ENCODE measurements at places on chromosomes 2 and 18.
A peak's percentile ranks its signal among the peaks of the same experiment; 100 is the strongest.

DNA sequence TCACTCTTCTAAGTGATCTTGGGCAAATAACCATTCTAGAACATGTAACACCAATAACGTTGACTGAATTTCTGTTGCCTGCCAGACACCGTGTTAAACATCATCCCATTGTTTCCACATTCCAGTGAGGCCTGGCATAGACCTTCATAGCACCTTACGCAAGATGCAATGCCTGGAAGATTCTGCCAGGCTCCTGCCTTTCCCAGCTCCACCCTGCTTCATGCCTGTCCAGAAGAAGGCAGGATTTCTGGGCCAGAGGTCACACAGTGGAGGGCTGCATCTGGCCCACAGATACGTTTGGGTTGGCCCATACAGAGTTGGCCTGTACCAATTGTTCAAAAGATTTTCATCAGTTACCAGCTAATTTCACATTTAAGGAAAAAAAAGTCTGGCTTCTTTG is 46.3 kb downstream of the EN1 start:
- DNase-seq = no peak

GRCh38 chr18:73168236-73168635 is 300.4 kb upstream of the NETO1 start:
- DNase-seq = no peak

DNA sequence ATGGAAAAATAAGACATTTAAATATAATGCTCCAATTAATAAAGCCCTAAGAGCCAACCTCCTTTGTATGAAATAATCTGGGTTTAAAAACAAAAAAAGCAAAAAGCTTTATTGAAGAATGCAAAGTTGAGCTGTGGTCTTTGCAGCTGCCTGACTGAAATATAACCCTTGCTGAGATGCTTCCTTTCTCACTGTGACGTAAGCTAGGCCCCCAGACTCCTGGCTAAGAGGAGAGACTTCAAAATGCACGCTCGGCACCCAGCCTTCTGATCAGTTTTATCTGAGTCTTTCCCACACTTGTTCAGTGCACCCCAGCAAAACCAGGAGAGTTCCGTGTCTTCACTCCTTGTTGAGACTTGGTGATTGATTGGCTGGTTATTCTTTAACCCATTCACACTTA is 115.3 kb downstream of the BCL11A start:
- DNase-seq = no peak

GRCh38 chr2:238023608-238024007 is 37.2 kb upstream of the SCLY start:
- no peak for DNase-seq

DNA sequence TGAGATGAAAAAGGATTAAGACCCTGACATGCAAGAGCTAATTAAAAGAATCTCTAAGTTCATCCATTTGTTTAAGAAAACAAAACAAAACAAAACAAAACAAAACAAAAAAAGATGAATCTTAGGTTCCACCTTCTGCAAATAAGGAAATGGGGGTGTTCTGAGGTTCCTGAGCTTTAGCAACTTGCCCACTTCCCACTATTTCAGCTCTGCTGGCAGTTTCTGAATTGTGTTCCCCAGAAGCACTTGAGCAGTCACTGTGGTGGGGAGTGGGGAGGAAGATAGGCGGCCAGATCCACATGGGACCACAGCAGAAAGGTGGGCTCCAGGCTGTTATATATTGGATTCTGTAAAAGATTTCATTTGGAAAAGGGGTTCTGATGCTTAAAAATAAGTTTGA is 20.3 kb downstream of the INO80C start:
- peak; percentile 72 for DNase-seq

DNA sequence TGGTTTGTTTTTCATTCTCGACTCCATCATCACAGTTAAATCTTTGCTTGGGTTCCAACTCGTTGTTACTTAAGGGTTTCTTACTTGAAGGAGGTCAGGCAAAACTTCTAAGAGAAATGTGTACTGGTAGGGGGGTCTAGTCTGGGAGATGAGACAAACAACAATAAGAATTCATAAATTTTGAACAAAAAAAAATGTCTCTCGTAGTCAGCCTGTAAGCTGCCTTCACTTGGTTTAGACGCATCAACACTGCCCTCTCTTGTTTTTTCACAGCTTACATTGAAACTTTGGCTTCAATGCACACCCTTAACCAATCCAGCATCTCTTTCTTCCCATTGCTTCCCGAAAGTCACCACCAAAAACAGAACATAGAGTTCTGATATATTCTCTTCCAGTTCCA is 576.4 kb upstream of the PIK3C3 start:
- no peak for DNase-seq

- no peak for DNase-seq
These were observed 25.7 kb downstream of the HJURP start for GRCh38 chr2:233828546-233829192.

DNA sequence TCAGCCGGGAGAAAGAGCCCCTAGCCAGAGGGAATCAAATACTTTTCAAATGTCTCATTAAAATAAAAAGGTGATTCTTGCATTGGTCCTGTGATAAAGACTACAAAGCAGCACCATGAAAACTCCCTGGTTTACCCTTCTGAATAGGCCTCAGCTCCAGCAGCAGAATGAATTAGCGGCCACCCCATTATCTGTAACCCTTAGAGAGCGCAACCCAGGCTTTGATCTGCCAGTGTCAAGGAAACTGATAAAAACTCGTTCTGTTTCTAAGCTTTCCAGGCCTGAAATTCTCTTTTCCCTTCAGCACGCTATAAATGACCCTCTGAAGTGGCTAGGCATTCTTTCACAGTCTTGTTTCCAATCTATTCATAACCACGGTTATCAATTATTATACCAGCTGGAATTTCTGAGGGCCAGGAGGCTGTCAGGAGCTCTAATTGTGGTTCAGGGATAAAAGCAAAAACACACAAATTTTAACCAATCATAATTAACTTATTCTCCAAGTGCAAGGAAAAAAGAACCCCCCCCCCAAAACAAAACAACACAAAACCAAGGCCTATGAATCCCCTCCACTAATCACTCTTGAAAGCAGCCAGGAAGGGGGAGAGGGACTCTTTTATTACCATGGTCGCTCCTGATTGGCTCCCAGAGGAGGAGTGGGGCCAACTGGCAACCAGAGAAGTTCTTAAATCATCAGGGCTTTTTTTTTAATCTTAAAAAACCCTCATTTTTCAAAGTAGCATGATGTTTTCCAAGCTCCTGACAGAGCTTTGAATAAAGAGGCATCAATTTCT is 258.9 kb downstream of the CYRIA start:
- no peak for DNase-seq

GRCh38 chr2:212523756-212524155 is 14.8 kb downstream of the ERBB4 start:
- DNase-seq = no peak

DNA sequence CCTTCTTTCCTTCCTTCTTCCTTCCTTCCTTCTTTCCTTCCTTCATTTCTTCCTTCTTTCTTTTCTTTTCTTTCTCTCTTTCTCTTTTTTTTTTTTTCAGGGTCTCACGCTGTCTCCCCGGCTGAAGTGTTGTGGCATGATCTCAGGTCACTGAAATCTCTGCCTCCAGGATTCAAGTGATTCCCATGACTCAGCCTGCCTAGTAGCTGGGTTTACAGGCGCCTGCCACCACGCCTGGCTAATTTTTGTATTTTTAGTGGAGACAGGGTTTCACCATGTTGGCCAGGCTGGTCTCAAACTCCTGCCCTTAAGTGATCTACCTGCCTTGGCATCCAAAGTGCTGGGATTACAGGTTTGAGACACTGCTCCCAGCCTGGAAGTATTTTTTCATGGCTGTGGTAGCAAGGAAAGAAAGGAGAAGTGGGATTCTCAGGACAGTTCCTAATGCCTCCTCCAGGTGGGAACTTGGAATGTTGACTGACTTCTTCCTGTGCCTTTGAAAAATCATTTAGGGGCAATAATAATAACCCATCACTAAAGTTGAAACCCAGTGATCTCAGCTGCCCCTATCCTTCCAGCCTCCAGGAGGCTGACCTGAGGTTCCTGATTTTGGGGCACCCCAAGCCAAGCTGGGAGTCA is 89.3 kb upstream of the CELF4 start:
- no peak for DNase-seq

- DNase-seq = no peak
These were observed 9.1 kb upstream of the RAX start for GRCh38 chr18:59282341-59282740.

GRCh38 chr18:79806976-79807841 is 9.5 kb downstream of the KCNG2 start:
- no peak for DNase-seq

DNA sequence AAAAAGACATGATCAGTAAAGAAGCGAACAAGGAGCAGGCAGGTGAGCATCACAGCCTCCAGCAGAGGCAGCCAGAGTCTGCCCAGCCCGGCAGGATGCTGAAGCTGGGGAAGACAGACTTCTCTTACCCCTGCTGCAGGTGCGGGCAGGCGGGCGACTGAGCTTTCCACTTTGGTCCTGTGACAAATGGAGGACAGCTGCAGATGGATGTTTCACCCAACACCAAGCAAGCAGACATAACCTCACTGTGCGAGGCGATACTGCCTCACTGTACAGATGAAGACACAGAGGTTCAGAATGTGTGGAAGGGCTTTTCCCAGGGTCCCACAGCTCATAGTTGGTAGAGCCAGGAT is 251.0 kb downstream of the AFF3 start:
- no peak for DNase-seq

GRCh38 chr18:23827681-23828080 is 138.4 kb downstream of the LAMA3 start:
- DNase-seq = no peak

DNA sequence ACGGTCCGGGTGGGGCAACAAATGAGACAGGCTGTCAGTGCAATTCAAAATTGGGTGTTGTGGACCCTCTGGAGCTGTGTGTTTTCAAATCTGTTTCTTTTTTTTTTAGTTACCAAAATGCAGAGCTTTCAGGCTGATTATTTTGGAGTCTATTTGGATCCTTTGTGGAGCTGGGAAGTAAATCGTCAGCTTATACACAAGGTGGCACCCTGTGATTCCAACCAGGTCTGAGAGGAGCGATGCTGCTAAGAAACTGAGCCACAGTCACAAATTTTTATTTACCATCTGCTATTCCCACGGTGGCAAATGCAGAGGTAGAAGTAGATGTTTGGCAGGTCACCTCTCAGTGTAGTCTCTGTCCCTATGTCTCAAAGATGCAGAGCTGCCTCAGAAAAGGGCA is 3.8 kb upstream of the EPC2 start:
- no peak for DNase-seq

- no peak for DNase-seq
These were observed 1.2 kb upstream of the ST6GAL2 start for GRCh38 chr2:106886916-106887758.
